ENCODE measurements at places on chromosomes 7 and 10. TPM values are rescaled to one million over a fixed set of nuclear protein-coding genes. Genes with fewer than 3 reads are reported as not detected.

Gene TFPI2
- total RNA-seq = 3.6 TPM

Gene BMPR1A
- 46.2 TPM for total RNA-seq

Gene C10orf67
- 0.27 TPM for total RNA-seq

Gene SSC4D
- 1.4 TPM for total RNA-seq

Gene SERPINE1
- total RNA-seq = 2.4 TPM

Gene OR2A1
- not detected for total RNA-seq

Gene WDFY4
- total RNA-seq = 2.6 TPM

Gene ZNF117
- 9.4 TPM for total RNA-seq

DNA sequence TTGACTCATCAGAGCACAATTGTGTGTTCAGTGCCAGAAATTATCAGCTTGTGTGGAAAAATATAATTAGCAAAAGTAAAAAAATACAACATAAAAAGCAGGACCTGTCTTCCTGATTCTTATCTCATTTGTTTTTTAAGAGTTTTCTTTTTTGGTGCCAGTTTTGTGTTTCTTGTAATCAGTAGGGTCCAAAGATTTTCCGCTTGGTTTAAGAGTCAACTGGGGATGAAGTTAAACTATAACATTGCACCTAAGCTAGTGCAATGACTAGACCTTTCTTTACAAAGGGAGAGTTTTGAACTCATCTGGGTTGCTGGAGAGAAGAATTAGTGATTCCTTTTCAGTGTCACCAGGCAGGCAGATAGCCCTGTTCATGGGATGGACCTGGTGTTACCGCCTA is 113.4 kb downstream of the PLPP4 start:
- no peak for DNase-seq

DNA sequence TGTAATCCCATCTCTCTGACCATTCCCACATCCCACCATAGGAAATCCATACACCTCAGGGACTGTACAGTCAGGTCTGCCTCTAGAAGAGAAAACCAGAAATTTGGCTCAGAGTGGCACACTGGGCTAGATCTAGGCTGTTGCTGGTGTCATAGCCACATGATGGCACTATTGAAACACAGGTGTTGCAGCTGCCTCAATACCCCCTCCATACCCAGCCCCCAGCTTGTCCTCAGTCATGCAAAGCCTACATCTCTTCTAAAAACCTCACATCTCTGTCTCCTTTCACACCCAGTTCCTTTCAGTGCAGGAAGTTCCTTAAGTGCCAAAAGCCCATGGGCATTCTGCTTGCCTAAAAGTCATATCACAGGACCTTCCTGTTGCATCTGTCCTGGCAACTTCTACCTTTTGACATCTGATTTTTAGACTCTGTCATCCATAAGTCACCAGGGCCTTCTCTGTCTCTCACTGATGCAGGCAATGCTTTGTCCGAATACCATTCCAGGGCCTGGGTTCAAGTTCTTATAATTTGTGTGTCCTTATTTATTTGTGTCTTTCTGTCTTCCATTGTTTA is 27.0 kb upstream of the HIBADH start:
- no peak for DNase-seq

- DNase-seq = no peak
Measured at GRCh38 chr7:144474800-144475615, 71.5 kb upstream of the NOBOX start.

GRCh38 chr7:121019018-121019417 is 30.5 kb downstream of the CPED1 start:
- DNase-seq = no peak

DNA sequence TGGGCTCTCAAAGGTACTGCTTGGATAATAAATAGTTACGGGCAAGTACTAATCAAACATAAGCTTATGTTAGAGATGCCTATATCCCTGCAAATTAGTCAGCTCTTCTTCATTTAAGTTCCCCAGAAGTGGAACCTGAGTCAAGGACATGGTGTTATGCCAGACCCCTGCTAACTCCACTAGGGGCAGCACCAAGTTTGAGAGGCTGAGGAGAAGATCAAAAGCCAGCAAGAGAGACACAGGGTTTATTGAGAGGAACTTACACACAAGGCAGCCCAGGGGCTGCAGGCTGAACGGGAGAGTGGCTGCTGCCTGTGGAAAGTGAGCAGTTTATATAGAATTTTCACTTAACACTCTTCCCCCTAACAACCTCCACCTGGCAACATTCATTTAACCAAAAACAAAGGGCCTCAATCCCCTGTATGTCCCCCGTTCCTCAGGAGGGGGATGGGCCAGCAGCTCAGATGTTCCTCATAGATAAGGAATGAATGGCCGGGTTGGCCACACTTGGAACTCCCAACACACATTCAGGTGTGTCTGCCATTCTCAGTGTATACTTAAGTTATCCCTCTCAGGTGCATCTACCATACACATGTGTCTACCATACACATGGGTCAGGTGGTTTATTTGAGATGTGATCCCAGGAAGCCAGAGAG is 62.6 kb upstream of the GHITM start:
- no peak for DNase-seq

- no peak for DNase-seq
Measured at GRCh38 chr10:62732841-62733653, 71.5 kb upstream of the ADO start.

DNA sequence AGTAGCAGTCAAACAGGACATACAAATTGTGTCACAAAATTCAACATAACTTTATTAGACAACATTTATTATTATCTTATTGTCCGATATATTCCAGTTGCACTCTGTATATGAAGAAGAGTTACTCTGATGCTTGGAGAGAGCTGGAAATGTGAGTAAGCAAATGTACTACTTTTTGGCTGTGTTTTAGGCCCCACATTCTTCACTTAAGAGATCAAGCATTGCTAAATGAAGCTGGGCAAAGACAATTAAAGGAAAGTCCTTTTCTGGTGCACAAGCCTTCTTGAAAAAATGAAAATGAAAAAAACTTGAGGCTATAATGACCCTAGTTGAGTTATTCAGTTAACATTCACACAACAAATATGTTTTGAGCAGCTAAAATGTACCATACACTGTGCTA is 26.1 kb downstream of the MYPN start:
- no peak for DNase-seq

DNA sequence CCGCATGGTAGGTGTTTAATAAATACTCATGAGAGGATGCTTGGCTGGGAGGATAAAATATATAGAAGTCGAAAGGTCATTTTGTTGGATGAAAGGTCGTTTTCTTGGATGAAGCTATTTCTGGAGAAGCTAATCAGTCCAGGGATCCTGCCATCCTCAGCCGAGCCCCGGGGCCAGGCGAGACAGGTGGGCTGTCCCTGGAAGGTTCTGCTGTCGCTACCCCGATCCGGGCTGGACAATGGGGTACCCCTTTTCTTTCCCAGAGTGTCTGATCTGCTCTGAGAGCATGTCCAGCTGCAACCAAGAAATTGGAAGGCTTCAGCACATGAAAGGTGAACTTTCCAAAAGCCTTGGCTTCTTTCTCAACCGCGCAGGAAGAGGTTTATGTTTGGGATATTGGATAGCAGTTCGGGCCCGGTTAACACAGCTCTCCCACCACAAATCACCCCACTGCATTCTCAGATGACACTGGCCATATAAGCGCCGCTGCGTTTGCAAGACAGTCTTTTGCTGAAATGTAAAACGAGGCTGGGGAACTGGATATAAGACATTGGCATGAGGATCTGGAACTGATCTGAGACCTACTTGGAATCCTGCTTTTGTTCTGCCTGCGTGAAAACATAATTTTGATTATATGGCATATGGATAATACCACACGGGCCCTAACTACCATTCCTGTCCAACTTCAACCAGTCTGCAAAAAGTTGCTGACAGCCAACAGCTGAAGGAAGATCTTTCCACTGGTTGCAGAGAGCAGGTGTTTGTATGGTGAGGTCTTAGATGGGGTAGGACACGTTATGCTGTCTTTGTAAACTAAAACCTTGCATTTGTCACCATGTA is 31.2 kb upstream of the MSRB2 start:
- DNase-seq = no peak

- no peak for DNase-seq
Measured at GRCh38 chr7:55405856-55406541, 40.9 kb downstream of the LANCL2 start.

DNA sequence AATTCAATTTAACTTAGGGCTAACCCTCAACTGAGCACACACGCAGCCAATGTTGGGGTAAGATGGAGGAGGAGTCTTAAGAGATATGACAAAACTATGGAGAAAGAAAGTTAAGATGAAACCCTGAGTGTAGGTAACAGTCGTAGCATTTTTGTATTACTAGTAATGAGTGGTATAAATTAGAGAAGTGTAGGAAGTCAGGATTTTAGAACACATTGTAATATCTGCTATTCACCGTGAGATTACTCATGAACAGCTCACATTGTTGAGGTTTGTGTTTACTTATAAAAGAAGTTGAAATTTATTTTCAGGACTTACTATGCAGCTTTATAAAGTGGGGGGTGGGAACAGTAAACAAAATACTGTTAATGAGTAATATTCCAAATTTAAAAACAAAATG is 107.2 kb downstream of the ARHGAP21 start:
- no peak for DNase-seq

DNA sequence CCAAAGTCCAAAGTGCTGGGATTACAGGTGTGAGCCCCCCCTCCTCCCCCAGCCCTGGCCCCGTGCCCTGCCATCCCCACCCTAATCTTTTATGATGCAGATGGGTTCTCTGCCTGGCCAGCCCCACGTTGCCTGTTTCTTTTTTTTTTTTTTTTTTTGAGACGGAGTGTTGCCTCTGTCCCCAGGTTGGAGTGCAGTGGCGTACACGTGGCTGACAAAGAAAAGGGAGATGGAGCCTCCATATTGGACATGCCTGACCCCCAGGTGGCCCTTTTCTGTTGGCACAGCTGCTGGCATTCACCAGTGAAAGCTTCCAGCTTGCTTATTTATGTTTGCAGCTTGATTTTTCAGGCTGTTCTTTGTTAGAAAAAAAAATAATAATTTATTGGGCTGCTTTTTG is 235.3 kb downstream of the CCDC3 start:
- DNase-seq = no peak

DNA sequence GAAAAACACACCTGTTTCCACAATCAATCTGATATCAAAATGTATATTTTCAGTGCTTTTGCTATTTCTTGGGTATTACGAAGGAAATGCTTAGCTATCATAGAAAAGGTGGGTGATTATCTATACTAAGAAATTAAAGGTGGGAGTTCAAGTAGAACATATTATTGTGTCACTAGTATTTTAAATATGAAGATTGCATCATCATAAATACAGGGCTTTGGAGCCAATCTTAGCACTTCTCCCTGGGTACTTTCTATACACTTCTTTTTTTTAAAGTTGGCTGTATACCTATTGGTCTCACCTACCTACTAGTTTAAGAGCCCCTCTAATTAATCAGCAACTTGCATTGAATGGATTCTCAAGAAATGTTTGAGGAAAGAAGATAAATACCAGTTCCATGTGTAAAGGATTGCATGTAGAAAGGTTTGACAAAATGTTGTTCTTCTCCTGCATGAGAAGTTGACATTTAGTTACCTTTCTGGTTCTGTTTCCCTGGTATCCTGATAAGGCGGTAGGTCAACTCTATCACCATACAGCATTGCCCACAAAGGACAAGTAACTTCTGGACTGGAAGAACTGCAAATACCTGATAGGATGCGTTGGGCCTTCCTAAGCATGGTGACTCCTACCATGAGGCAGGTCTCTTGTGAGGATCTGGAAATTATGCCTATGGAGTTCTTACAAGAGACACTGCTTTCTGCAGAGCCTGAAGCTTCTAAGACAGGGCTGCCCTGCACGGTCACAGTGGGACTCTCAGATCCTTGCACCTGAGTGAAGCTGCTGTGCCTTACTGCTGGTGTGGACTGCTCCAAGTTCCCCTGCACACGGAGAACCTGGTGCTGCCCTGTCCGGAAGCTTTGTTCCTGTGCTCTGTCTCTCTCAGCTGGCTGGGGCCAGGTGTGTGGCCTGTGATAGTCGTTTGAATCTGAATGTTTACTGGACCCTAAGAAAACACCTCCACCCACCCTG is 32.1 kb upstream of the PDSS1 start:
- DNase-seq = no peak

- peak; percentile 40 for DNase-seq
Measured at GRCh38 chr10:110535958-110536891, 31.3 kb upstream of the SMC3 start.

DNA sequence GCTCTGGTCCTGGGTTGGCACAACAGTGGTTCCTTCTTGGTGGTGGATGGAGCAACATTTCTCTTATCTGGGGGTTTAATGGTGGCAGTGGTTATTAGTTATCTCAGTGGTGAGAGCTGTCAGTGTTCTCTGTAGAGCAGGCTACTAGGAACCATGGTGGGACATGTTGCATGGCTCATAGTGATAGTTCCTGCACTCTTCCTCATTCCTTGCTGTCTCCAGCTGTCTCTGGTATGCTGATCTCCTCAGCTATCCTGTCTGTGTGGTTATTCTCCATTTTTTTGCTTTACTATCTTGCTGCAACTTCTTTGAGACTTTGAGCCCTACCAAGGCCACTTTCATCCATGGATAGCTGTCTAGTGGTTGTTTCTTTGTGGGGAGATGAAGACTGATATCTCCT is 44.0 kb downstream of the CCDC7 start:
- DNase-seq = no peak

GRCh38 chr7:24884401-24884800 is 95.6 kb downstream of the OSBPL3 start:
- DNase-seq = no peak

- no peak for DNase-seq
Measured at GRCh38 chr10:12391206-12391605, 41.9 kb downstream of the CAMK1D start.

GRCh38 chr10:70662362-70663220 is 9.7 kb upstream of the ADAMTS14 start:
- DNase-seq = no peak

GRCh38 chr10:22791665-22792064 is 77.3 kb upstream of the PIP4K2A start:
- DNase-seq = no peak

DNA sequence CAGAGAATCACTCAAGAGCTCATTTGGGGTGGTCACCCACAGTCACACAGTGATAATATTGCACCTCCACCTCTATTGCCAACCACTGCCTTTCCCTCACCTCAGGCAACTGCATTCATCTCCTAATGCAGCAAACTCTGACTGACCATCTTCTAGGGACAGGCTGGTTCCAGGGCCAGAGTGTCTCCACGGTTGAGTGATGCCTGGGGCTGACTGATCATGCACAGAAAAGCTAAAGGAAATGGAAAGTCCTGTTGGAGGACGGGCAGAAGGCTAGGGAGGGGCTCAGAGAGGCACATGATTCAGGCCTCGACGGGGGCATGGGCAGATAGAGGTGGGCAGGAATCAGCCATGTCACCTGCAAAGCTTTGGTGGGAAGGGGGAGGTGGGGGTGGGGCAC is 127.1 kb upstream of the TNS3 start:
- no peak for DNase-seq

DNA sequence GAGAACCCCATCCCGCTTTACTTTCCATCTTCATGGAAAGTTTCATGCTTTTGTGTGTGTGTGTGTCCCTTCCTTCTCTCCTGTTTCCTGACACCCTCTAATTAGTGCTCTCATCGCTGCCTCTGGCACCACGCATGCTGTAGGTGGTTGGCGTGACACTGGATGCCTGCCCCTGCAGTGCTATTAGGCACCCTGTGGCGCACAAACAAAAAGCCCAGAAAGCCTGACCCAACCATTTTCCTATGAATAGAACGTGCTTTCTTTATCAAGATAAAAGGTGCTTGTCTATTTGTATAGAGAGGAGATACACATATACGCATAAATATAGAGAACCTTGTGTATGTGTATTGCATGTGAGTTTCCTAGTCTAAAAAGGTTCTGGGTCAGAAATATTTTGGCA is 120.8 kb upstream of the CDCA7L start:
- no peak for DNase-seq

GRCh38 chr10:472241-472910 is 217.1 kb downstream of the DIP2C start:
- no peak for DNase-seq

- no peak for DNase-seq
Measured at GRCh38 chr10:12081879-12082557, 13.3 kb downstream of the DHTKD1 start.

- no peak for DNase-seq
Measured at GRCh38 chr10:88810196-88810961, 7.8 kb downstream of the LIPM start.
